ENCODE measurements at places on chromosomes 6 and 20.
A peak's percentile ranks its signal among the peaks of the same experiment; 100 is the strongest.

DNA sequence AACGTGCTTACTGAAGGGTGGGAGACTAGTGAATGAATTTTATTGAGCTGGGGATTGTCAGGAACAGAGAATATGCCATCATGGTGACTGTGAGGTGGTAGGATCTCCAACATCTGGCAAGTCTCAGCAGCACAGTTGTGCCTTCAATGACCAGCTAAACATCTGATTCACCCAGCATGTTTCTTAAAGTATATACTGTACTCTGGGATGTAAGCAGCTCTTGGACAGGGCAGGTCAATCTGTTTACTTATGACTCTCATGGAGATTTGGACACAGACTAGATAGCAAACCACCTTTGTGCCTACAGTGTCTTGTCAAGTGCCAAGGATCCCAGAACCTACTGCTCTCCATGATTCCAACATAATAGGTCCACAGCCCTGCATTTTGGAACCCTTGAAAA is 801.0 kb upstream of the CITED2 start:
- DNase-seq, result no peak

DNA sequence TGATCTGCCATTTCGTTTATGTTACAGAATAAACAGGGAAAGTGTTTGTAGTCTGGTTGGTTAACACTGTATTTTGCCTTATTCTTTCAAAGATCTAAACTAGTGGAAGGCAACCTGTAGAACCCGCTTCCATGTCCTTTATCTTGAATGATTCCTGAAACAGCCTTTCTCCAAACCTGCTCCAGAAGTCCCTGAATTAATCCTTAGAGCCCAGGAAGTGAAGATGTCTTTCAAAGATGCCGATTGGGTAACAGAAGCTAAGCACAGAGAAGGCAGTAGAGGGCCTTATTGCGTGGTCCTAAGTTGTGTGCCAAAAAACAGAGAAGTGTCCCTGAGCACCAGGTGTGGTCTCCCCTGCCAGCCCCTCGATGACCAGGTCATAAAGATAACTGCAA is 19.2 kb upstream of the ZSCAN16 start:
- DNase-seq, result no peak

- no peak for DNase-seq
These were observed 70.4 kb downstream of the METTL24 start for GRCh38 chr6:110287462-110288341.

GRCh38 chr6:170295510-170296422 is 4.9 kb upstream of the DLL1 start:
- DNase-seq, result no peak

GRCh38 chr20:2108987-2109386 is 7.4 kb downstream of the STK35 start:
- no peak for DNase-seq

- DNase-seq, result peak; percentile 70
These were observed 38.6 kb downstream of the KIAA0408 start for GRCh38 chr6:127420556-127420955.

DNA sequence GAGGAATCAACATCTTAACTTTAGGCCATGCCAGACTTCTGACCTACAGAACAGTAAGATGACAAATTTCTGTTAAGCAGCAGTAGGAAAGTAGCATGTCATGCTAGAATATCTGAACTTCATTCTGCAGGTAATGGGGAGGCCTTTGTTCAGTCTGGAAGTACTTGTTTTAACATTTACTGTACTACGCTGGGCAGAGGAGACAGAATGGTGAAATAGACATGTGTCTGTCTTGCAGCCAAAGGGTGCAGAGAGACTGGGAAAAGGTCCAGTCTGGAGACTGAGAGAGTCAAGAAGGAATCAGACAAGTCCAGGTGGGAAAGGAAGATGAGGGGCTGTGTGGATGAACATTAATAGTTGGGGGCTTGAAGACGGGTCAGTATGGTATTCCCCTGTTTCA is 17.5 kb upstream of the ZBTB2 start:
- DNase-seq, result no peak

DNA sequence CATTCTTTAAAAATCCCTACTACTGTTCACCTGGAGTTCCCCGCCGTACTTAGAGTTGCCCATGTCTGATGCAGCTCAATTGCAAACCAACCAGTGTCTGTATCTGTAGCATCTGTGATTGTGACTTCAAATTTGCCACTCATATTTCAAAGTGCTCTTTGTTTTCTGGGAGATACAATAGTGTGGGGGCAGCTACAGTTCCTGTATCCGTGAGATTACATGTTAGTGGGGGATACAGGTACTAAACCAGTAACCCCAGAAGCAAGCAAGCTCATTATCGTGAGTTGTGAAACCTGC is 140.9 kb downstream of the ANKRD60 start:
- no peak for DNase-seq

- no peak for DNase-seq
These were observed 223.8 kb upstream of the SMLR1 start for GRCh38 chr6:130603391-130603790.

DNA sequence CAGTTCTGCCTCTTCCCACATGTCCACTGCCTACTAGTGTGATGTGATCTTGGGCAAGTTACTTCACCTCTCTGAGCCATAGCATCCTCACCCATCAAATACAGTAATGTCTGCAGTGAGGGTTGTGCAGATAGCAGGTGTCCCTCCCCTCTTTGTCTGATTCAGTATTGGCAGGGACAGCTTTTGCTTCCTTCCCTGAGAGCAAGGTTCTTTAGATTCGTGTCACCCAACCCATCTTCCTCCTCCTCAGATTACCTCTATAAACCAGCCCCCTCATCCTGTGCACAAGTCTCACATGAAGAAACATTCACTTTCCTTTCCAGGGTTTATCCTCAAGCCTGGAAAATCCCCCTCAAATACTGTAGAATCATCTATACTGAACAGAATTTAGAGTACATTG is 15.4 kb downstream of the ACTR5 start:
- no peak for DNase-seq

GRCh38 chr20:47008842-47009518 is 114.3 kb downstream of the EYA2 start:
- no peak for DNase-seq

- no peak for DNase-seq
These were observed 27.7 kb upstream of the MPC1 start for GRCh38 chr6:166410426-166410935.

DNA sequence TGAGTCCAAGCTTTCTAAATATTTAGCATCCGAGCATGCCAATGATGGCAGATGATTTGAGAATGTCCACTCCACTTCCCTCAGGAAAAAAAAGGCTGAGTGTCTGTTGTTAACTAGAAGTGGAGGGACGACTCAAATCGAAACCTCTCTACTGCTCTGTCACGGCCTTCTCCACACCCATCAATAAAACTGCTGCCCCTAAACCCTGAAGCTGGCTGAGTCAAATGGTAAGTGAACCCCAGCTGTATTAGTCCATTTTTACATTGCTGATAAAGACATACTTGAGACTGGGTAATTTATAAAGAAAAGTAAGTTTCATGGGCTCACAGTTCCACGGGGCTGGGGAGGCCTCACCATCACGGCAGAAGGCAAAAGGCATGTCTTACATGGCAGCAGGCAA is 707.0 kb downstream of the QKI start:
- DNase-seq, result no peak

DNA sequence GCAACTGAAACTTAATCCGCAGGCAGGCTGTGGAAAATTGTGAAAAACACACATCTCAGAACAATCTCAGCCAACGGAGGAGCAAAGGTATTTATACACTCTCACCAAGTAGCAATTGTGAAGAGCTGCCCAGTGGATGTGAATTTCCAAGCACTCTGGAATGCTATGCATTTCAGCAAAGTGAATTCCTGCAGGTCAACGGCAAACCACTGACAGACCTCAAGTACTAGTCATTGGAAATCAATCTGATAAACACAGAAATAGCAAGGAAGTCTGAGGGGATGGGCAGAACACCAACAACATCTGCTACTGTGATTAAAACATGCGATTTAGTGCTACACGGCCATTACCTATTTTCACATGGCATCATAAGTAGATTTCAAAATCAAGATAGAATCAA is 429.1 kb downstream of the HTR1B start:
- no peak for DNase-seq

DNA sequence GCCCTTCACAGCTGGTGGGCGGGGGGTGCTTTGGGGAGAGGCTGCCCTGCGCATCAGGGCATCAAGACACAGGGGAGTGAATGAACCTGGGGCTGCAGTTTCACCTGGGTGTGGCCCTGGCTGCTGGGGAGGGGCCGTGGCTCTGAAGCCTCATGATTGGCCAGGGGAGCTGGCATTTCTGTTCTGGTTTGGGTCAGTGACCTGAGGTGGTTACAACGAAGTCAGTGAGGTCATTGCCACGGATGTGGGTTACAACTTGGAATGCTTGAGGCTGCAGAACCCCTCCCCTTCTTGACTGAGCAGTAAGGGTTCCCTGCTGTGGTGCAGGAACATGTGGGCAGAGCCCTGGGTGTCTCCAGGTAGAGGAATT is 3.0 kb downstream of the TCEA2 start:
- peak; percentile 42 for DNase-seq

GRCh38 chr6:86581833-86582232 is 355.5 kb upstream of the HTR1E start:
- no peak for DNase-seq

DNA sequence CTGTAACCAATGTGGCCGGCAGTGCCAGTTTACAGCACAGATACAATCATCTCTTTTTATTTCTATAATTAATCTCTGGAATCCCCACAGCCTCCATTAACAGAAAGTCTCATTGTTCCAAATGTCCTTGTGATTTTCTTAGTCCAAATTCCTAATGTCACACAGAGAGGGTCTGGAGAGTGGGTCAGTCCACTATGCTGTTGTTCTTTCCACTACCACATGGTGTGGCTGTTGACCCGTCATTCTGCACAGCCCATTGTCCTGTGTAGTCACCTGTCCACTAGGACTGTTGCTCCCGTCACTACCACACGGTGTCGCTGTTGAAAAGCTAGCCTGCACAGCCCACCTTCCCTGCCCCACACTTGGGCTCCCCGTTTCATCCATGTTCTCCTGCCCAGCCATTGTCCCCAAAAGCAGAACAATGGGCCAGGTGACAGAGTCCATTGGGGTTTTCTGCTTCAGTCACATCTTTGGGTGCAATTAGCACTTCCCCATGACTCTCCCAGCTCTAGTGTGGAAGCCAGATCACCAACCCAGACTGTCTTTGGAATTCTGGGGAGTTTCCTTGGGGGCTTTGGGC is 8.6 kb upstream of the LBP start:
- no peak for DNase-seq

- DNase-seq, result no peak
These were observed 43.5 kb upstream of the FRMD1 start for GRCh38 chr6:168122521-168122920.

DNA sequence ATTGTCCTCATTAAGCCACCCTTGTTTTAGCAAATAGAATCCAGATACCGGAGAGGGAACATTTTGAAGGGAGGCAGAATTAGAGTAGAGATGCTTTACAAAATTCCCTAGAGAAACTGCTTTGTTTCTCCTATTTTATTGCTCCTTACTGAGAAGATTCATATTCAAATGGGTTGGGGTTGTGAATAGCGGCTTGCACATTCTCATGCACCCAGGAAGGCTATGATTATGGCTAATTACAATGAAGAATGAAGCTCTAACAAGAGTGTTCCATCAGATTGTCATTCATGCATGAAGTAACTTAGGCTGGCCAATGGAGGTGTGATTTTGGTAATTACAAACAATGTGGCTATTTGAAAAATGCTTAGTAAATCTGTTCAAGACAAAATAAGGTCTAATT is 129.6 kb downstream of the PACRG start:
- DNase-seq, result no peak

- no peak for DNase-seq
These were observed 33.2 kb upstream of the TTPAL start for GRCh38 chr20:44442298-44443070.

DNA sequence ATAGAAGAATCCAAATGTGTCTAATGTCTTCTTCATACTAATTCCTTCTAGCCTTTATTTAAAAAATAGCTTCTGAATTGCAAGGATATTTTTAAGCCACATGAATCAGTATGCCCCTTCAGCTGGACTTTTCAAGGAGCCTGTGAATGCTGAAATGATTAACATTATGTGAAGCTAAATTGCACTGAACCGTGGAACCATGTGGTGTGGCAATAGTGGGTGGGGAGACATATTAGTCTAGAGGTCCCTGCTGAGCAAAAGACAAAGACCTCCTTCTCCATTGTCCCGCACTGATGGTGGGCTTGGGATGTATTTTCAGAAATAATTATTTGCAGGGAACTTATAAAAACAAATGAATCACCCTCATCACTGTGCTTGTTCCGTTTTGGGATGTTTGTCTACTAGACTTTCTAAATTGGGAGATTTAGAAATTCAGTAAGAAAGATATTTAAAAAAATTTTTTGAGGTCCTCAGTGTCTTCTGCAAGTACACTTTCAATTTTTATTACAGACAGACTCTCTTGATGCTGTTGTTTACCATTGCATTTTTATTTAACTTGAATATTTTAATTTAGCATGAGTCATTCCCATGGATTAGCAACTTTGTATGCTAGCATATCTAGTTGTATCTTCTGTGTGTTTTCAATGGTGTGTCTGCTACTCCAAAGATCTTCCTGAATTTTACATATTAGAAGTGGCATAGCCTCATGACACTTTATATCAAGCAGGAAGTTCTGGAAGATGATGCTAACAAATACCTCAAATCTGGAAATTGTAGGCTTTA is 238.1 kb downstream of the LAMA2 start:
- no peak for DNase-seq

GRCh38 chr6:154508573-154509375 is 1.7 kb downstream of the CNKSR3 start:
- no peak for DNase-seq

DNA sequence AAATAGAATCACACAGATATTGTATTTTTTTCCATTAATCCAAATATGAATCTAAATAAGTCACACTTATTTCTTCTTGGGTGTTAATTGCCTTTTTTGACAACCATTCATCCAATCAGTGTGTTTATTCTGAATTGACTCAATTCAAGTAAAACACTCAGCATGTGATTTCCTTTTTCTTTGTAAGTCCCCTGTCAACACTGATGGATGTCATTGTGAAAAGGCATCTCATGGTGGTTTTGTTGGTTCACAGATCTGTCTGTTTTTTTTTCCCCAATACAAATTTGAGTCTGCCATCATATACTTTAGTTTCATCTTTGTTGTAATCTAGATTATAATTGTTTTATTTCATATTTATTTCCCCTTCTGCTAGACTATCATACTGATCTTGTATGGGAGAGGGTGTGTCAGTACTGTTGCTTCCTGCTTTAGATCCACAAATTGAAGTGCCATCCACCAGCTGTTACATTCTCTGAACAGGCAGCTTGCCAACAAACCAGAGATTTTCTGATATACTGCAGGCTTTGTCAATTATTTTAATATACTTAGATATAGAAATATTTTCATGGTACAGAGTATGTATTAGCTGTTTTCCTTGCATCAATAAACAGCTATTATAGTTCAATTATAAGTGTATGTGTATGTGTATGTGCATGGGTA is 64.2 kb upstream of the FLRT3 start:
- DNase-seq, result no peak

- no peak for DNase-seq
These were observed 29.0 kb downstream of the PTPRA start for GRCh38 chr20:2902291-2902690.

DNA sequence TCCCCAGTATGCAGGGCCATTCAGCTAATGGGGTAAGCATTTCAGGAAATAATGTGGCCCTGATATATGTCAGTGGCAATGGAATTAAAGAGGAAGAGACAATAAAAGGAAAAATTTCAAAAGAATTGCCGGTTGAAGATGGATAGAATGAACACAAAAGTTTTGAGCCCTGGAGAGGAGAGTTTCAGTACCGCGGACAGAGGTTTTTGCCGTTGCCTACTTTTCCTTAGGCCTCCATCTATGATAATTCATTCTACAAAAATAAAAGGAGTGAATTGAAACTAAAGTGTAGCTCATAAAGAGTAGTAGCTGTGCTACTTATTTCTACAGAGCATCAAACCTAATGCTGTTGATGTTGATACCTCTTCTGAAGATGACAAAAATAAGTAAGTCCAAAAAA is 140.7 kb downstream of the RNASET2 start:
- DNase-seq, result no peak

Measured in CD8-positive, alpha-beta T cell (primary cell).